ENCODE measurements at places on chromosomes 3 and 15.

DNA sequence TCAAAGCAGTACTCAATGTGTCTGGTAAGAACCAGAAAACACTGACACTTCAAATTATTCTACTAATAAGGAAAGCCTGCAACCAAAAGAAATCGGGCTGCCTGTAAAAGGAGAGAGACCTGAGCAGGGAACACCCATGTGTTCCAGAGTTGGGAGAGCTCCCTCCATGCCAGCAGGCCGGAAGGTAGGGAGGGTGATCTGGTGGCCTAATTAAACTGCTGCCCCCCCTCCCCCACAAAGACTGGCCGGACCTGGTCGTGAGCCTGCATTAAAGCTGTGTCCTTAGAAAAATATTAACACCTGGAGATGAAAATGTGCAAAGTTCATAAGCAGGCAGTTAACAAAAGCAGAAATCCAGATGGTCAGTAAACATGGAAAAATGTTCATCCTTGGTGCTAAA lies 170.6 kb upstream of the BHLHE40 start:
- no peak for DNase-seq

- no peak for DNase-seq
Measured at GRCh38 chr3:149902498-149903139, 68.1 kb downstream of the PFN2 start.

DNA sequence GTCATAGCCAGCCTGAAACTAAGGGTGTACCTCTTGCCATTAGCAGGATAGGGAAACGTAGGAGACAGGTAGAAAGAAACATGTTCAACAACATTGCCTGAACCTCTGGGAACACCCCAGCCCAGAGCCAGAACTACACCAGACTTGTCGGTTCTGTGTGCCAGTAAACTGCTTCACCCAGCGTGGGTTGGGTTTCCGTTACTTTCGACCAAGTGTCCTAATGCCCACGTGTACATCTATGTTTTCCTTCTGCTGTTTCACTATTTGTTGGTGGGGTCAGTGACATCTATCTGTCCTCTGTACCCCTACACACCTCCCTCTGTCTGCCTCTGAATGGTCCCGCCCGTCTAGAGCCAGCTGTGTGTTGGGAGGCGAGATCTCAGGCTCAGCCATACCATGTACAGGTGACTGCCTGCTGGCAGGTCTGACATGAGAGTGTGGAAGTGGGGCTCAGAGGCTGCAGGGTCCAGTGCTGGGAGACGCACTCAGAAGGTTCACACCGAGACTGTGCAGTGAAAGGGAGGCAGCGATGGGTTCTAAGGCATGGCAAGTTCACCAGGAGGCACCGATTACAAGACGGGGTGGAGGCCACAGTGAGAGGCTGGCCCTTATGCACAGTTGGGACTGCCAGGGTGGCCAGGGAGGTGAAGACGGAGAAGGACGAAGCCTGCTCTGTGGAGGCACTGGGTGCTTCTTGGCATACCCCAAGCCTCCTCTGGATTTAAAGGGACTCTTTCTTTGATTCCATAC lies 36.4 kb downstream of the SSUH2 start:
- DNase-seq, result no peak

DNA sequence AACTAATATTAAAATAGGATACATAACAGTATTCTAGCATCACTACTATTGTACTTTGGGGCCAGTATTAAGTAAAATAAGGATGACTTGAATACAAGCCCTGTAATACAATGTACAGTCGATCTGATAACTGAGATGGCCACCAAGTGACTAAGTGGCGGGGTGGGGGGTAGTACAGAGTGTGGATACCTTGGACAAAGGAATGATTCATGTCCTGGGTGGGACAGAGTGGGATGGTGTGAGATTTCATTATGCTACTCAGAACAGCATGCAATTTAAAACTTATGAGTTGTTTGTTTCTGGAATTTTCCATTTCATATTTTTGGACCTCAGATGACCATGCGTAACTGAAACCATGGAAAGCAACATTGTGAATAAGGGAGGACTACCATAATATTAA lies 46.0 kb downstream of the SLC7A14 start:
- DNase-seq, result no peak

DNA sequence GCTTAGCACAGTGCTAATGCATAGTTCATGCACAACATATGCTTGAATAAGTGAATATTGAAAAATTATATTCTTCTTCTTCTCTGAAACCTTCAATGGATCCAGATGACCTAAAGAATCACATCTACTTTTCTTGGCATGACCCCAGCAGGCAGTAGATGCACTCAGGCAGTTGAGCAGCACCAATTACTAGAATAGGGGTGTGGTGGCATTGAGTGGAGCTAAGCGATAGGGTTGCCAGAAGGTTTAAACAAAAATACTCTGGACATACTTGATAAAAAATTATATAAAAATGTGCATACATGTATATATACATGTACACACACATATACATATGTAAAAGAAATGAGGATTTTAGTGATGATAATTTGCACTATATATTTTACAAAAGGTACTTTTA lies 81.8 kb downstream of the NFKBIZ start:
- no peak for DNase-seq

DNA sequence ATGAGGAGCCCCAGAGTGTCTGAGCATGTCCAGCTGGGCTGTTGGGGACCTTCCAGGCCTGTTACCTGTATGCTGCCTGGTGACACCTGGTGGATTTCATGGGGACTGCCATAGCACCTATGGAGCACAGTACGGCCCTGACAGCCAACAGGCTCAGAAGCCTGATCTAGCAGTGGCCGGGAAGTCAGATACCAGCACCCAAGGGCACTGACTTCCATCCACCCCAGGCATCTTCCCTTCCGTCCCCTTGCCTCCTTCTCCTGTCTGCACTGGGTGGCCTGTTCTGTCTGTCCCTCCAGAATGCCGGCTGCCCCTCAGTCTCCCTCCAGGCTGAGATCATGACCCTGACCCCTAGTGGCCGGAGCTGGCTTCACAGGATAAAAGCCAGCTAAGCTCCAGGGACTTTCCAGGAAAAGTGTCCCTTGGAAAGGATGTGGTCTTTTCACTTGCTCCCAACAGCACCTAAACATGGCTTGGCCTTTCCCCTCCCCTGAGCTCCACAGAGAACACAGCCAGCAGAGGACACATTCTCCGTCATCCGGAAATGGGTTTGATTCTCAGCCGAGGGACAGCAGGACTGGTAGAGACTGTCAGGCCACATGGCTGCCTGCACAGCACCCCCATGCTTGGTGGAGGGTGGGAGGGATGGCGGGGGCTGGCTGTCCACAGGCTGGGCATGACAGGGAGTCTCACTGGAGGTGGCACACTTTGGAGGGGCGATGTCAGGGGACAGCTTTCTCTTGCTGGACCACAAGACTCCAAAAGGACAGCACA lies 9.5 kb downstream of the RPS17 start:
- DNase-seq, result peak; percentile 75

- no peak for DNase-seq
Measured at GRCh38 chr3:4581498-4581897, 88.3 kb downstream of the ITPR1 start.

DNA sequence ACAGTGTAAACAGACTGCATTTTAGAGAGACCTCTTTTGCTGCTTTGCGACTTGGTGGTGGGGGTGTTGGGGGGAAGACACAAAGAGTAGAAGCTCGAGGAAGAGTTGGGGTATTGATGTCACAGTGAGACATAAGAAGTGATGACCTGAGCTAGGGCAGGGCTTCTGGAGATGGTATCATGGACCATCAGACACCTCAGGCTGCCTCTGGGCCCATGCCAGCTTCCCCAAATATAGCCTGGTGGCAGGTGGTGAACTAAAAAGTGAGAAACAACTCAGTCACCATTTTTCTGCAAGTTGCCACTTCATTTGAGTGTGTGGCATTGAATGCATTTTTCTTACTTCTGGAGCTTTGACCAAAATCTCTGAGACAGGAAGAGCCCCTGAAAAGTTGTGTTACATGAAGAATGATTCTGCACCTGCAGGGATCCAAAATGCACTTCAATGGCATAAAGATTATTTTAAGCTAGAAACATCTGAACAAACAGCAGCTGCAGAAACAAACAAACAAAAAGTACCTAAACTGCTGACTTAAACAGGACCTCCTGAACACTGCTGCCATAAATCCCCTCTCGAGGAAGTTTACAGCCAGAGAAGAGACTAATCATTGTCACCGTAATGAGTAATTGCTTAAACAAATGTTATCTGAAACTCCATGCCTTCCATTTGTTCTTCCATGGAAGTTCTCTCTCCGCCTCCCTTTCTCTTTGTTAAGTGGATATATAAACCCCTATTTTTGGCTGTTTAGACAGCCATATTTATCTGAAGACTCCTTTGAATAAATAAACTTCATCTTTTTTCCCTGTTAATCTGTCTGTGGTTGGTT lies 15.2 kb upstream of the XIRP1 start:
- DNase-seq, result no peak

GRCh38 chr15:33150971-33151370 lies 43.5 kb downstream of the FMN1 start:
- no peak for DNase-seq

DNA sequence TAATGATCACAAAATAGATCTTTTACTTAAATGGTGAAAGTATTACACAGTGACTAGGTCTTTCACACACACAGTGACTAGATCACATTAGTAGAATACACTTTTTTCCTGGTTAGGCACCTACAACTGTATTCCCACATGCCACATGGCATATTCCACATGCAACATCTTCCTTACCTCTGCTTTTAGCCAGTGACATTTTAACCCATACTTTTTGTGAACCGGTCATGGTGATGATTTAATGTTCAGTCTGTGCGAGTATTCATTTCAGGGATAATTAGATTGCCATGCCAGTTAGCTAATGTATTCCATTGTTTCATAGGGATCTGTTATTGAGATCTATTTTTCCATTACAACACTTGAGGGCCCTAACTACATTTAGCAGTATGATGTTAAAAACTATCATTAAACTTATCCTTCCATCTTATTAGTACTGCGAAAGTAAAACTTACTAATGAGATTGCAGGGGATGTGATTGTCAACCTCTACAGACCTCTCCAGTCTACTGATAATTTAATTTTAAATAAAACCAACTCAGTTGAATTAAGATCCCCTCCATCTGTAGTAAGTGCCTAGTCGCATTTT lies 28.3 kb downstream of the TSEN2 start:
- no peak for DNase-seq

DNA sequence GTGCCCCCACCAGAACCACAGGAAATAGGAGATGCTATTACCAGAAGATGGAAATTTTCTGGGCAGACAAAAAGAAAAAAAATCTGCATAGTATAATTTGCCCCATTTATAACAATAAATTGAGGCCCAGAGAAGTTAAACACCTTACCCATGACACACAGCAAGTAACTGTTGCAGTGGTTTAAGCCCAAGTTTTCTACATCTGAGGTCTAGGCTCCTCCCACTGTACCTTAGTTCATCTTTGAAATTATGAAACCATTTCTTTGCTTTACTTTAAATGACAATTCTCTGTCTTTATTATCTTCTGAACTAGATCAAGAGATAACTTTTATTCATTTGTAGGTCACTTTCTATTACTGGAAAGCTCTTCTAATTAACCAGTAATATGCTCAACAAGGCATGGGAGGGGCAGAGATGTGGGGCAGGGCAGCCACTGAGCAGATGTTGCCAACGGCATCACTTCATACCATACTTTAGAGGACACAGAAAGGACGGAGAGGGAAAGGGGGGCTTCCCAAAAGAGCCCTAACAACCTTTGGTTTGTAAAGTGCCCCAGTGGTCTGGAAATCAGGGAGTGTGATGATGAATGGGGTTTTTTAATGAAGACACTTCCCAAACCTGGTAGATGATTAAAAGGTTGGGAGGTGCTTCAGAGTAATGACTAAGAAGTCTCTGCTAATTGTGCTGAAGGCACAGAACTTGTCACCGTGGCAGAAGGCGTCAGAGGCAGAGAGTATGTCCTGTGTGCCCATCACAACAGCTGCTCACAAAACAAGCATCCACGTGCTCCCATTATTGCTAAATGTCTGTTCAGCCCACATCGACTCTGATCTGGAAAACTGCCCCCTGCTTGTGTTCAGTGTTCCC lies 342.5 kb downstream of the SHQ1 start:
- no peak for DNase-seq

GRCh38 chr3:117748131-117748530 lies 1038.6 kb downstream of the TUSC7 start:
- DNase-seq, result no peak
